B cell (primary cell): ENCODE measurements at places on chromosomes 12 and 14. TPM values are rescaled to one million over a fixed set of nuclear protein-coding genes. Genes with fewer than 3 reads are reported as not detected.

- DNase-seq = no peak
- peaks cover 10% of the 10 kb centered on the region for H3K4me1 ChIP-seq
- no peaks in the 10 kb centered on the region for H3K27me3 ChIP-seq
- no peak overlapping the region for H3K27ac ChIP-seq
Measured at GRCh38 chr12:122126713-122127597, 47.1 kb downstream of the IL31 start.

DNA sequence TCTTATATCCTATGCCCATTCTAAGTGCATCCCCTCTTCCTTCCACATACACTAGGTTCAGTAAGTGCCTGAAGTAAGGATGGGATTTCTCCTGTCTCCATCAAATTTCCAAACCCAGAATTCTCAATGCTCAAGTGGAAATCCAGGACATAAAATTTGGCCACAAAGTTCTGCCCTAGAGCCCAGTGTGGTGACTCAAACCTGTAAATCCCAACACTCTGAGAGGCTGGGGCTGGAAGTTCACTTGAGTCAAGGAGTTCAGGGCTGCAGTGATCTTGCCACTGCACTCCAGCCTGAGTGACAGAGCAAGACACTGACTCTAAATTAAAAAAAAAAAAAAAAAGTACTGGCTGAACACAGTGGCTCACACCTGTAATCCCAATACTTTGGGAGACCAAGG lies 4.5 kb upstream of the ARF3 start:
- no peak overlapping the region for H3K27ac ChIP-seq
- no peak overlapping the region for H3K4me3 ChIP-seq
- no peaks in the 10 kb centered on the region for H3K36me3 ChIP-seq
- H3K27me3 ChIP-seq = no peaks in the 10 kb centered on the region
- DNase-seq = no peak

DNA sequence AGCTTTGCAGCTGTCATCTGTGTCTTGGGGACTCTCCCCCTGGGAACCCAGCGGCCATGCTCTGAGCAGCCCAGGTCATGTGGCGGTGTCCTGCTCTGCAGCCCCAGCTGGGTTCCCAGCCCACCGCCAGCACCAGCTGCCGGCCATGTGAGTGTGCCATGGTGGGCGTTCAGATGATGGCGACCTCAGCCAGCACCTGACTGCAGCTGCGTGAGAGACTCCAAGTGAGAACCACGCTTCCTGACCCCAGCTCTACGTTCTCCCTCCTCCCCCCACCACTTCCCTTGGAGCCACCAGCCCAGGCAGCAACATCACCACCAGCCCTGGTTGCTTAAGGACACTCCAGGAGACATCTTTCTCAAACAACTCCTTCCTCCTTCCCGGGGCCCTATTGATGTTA lies 68.8 kb downstream of the SLC24A4 start:
- H3K27me3 ChIP-seq = no peaks in the 10 kb centered on the region
- no peak overlapping the region for H3K4me3 ChIP-seq
- H3K4me1 ChIP-seq = no peaks in the 10 kb centered on the region
- no peak overlapping the region for H3K27ac ChIP-seq
- no peak for DNase-seq
- H3K36me3 ChIP-seq = no peaks in the 10 kb centered on the region

GRCh38 chr12:112013601-112014402 lies 576 bp downstream of the ERP29 start:
- H3K4me3 ChIP-seq = peak overlapping the region; percentile 88
- DNase-seq = peak; percentile 82
- H3K36me3 ChIP-seq = peaks cover 12% of the 10 kb centered on the region
- peaks cover 53% of the 10 kb centered on the region for H3K4me1 ChIP-seq

DNA sequence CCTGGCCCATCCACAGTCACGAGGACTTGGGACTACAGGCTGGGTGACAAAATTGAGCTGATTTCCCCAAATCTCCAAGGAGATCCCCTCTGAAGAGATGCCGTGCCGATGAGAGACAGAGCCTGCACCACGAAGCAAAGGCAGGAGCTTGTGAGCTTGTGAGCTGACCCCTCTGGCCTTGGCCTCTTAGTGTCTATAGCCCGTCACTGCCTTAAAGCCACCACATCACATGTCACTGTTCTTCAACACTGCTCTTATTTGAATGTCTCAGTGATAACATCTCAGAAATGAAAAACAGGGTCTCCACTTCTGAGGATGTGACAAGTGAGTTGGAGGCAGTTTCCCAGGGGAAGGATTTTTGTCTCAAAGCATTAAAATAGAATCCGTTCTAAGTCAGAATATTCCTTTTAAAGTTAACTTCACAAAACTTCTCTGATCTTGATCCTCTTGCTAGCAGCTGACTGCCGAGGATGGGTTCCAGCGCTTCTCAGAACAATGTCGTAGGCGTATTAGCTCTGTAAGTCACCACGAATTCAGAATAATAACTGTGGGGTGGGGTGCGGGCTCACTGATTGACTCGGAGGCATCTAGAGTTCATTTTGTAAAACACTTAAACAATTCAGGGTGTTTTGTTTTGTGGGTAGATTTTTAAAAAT lies 37.5 kb downstream of the CHST11 start:
- H3K4me3 ChIP-seq = no peak overlapping the region
- DNase-seq = no peak
- H3K27me3 ChIP-seq = no peaks in the 10 kb centered on the region
- H3K36me3 ChIP-seq = peaks cover 2% of the 10 kb centered on the region
- H3K4me1 ChIP-seq = peaks cover 78% of the 10 kb centered on the region
- H3K27ac ChIP-seq = peak overlapping the region; percentile 31

DNA sequence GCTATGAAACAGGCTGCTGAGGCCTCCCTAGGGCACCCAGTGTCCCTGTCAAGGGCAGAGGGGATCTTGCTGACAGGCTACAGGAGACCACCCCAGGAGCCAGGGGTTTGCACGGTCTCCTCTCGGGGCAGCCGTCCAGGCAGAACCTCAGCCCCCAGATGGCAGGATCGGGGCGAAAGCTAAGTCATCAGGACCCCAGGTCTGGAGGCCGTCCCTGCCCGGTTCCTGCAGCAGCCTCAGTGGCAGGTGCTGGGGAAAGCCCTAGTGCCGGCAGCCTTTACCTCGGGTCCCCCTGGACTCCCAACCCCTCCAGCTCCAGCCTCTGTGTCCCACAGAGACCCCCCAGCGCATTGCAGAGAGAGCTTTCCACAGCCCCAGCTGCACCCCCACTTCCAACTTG lies 103.8 kb upstream of the C14orf180 start:
- no peak overlapping the region for H3K27ac ChIP-seq
- no peak for DNase-seq
- H3K4me3 ChIP-seq = no peak overlapping the region
- no peaks in the 10 kb centered on the region for H3K36me3 ChIP-seq
- H3K4me1 ChIP-seq = no peaks in the 10 kb centered on the region
- no peaks in the 10 kb centered on the region for H3K27me3 ChIP-seq

- peak overlapping the region; percentile 88 for H3K4me3 ChIP-seq
- H3K36me3 ChIP-seq = peaks cover 54% of the 10 kb centered on the region
- H3K27me3 ChIP-seq = no peaks in the 10 kb centered on the region
- H3K4me1 ChIP-seq = peaks cover 76% of the 10 kb centered on the region
Measured at GRCh38 chr12:6952121-6952862, 1.1 kb downstream of the PTPN6 start.

DNA sequence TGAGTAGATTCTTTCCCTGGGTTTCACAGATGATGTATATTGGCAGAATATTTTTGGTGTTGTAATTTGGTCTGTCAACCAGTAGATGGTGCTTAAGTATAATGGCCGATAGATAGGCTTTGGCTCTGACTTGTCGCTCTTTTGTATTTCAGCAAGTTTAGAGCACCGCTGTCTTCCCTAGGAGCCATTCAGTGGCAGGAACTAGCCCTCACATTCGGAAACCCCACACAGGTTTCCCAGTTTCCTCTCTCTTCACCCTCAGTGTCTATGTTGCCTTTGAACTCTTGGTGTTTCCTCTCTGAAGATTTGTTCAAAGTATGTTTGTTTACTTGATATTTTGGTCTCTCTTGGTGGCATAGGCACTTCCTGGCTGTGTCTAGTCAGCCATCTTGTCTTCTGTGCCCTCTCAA lies 102.2 kb downstream of the GPHN start:
- H3K27me3 ChIP-seq = no peaks in the 10 kb centered on the region
- H3K4me1 ChIP-seq = no peaks in the 10 kb centered on the region
- H3K36me3 ChIP-seq = no peaks in the 10 kb centered on the region
- H3K4me3 ChIP-seq = no peak overlapping the region
- peak; percentile 5 for DNase-seq

DNA sequence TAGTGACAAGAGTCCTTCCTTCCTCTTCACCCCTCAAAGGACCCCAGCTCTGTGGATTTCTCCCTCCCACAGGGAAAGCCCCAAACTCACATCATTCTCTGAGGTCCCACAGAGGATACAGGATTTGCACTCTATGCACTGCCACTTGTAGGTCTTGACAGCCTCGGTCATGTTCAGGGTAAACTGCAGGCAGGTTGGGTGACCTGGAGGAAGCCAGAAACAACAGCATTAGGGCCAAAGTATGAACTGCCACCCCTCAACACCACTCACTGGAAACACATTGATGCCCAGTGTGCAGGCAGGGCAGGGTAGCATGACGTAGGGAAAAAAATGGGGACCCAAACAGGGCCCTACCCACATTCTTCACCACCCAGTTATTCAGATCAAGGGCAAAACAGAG lies 264.4 kb downstream of the DPF3 start:
- H3K4me3 ChIP-seq = no peak overlapping the region
- H3K27ac ChIP-seq = no peak overlapping the region
- no peaks in the 10 kb centered on the region for H3K36me3 ChIP-seq
- DNase-seq = no peak

DNA sequence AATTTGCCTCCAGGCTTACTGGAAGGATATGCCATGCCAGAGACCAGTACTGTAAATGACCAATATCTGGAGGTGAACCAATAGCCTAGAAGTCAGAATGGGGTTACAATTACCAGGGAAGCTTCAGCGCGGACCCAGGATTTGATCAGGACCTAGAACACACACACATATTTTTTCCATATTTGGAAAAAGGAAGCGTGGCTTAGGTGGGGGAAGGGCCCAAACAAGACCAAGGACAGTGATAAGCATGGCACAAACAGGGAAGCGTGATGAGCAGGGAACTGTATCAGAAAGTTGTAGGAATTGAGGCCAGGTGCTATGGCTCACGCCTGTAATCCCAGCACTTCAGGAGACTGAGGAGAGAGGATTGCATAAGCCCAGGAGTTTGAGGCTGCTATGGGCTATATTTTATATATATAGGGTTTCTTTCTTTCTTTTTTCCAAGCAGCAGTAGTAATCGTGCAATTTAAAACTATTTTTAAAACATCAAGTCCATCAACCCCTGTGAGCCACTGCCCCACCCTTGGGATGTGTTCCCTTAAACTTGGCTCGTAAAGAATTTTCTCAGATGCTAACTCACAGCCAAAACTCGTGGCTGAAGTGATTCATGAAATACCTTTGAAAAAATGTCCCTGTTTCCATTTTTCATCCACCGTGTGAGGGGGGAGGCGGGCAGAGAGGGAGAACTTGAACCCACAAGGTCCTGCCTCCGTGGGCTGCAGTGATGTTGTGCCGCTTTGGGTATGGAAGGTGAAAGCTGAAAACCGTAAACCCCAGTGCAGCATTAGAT lies 16.7 kb downstream of the HRK start:
- H3K27me3 ChIP-seq = no peaks in the 10 kb centered on the region
- H3K4me1 ChIP-seq = peaks cover 5% of the 10 kb centered on the region
- H3K36me3 ChIP-seq = no peaks in the 10 kb centered on the region

- no peaks in the 10 kb centered on the region for H3K27me3 ChIP-seq
- H3K36me3 ChIP-seq = no peaks in the 10 kb centered on the region
- no peak for DNase-seq
- H3K27ac ChIP-seq = no peak overlapping the region
Measured at GRCh38 chr14:67882986-67883555, 63.5 kb downstream of the RAD51B start.

DNA sequence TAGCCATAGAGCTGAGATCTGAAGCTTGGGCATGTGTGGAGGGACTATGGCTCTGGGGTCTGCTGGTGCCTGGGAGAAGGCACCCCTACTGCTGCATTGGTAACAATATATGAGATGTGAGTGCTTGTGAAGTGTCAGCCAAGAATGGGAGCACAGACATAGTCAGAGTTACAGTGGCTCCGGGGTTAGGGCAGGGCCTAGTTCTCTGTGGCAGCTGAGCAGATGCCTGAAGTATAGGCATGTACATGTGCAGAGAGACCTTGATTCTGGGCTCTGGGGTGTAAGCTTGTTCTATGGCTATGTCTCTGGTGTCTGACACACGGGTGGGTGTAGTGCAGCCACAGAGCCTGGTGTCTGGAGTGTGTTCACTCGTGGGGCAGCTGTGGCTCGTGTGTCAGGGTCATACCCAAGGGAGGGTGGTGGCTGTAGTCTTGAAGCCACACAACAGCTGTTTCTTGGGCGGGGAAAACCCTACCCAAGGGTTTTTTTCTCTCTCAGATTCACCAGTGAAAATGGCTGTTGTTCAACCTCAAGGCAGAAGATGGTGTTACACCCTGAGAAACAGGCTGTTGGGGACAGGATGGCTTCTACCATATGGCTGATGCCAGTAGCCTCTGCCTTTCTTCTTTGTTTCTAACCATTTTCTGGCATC lies 11.9 kb upstream of the TCL1A start:
- H3K4me3 ChIP-seq = no peak overlapping the region
- peaks cover 4% of the 10 kb centered on the region for H3K36me3 ChIP-seq
- no peaks in the 10 kb centered on the region for H3K27me3 ChIP-seq
- peaks cover 66% of the 10 kb centered on the region for H3K4me1 ChIP-seq

DNA sequence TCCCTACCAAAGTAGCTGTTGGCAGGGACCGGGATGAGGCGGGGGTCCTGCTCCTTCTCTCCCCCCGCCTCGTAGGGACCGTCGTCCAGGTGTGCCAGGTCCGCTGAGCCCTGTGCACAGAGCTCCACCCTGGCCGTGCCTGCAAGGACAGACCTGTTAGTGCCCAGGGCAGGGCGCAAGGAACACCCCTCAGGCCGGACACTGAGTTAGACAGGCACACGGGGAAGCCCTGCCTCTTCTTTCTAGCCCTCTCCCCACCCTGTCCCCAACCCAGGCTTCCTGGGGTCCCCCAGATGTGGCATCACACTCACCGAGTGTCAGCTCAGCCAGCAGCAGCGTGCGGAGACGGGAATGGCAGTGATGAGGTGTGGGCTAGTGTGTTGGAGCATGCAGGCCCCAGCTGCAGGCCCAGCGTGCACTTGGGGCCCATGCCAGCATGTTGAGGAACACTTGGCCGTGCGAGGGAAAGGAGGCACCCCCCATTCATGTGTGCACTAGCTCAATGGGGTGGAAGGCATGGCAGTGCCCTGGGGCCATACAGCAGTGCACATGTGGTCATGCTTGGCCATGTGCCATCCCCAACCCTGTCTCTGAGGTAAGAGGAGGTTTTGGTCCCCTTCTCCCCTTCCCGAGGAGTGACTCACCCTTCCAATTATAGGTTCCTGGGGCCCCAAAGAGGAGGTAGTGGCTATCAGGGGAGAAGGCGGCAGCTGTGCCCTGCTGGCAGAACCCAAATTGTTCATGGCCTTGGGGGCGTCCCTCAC lies 7.3 kb downstream of the ITGA7 start:
- H3K4me1 ChIP-seq = no peaks in the 10 kb centered on the region
- H3K27me3 ChIP-seq = peaks cover 3% of the 10 kb centered on the region
- H3K36me3 ChIP-seq = no peaks in the 10 kb centered on the region
- no peak overlapping the region for H3K4me3 ChIP-seq

EML1 gene
- polyA plus RNA-seq = not detected in 2 replicates

KRT83 gene
- not detected in 2 replicates for polyA plus RNA-seq

SRGAP1 gene
- polyA plus RNA-seq = under 0.01 and 0.01 TPM in 2 replicates

CCDC196 gene
- polyA plus RNA-seq = not detected in 2 replicates

NID2 gene
- not detected in 2 replicates for polyA plus RNA-seq

ADAMTS20 gene
- not detected in 2 replicates for polyA plus RNA-seq

AKAP3 gene
- polyA plus RNA-seq = 0.61 and 1.2 TPM in 2 replicates

ZNF605 gene
- polyA plus RNA-seq = 6.0 and 8.7 TPM in 2 replicates

POTEM gene
- not detected in 2 replicates for polyA plus RNA-seq

KRT86 gene
- not detected in 2 replicates for polyA plus RNA-seq
